NCI-H1105 (cell line): ENCODE measurements at places on chromosomes 12 and 14.

- DNase-seq = no peak
Observed at GRCh38 chr12:121949648-121950397, 31.4 kb downstream of the CFAP251 start.

DNA sequence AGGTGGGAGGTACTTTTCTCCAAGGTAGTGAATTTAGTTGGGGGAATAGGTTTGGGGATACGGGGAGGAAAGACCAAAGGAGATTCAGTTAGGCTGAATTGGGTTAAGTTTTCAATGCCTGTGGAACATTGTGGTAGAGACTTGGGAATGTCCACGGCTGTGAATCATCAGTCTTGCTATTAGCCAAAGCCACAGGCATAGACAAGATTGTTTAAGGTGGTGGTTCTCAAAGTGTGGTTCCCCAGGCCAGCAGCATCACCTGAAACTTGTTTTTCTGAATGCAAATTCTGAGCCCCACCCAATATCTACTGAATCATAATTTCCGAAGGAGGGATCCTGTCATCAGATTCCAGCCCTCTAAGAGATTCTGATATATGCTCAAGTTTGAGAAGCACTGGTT is 316.2 kb downstream of the EGLN3 start:
- DNase-seq = no peak

DNA sequence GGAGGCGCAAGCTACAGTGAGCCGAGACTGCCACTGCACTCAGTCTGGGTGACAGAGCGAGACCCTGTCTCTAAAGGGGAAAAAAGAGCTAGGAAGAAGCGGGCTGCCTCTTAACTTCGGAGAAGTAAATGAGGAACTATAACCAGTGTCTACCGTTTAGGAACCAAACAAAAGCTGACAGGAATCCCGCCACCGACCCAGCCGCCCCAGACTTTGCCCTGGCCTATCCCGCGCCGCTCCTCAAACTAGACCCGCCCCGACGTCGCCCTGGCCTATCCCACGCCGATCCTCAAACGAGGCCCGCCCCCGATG is 568 bp upstream of the SIVA1 start:
- no peak for DNase-seq

- DNase-seq = no peak
Observed at GRCh38 chr12:58502841-58503240, 417.5 kb downstream of the LRIG3 start.

DNA sequence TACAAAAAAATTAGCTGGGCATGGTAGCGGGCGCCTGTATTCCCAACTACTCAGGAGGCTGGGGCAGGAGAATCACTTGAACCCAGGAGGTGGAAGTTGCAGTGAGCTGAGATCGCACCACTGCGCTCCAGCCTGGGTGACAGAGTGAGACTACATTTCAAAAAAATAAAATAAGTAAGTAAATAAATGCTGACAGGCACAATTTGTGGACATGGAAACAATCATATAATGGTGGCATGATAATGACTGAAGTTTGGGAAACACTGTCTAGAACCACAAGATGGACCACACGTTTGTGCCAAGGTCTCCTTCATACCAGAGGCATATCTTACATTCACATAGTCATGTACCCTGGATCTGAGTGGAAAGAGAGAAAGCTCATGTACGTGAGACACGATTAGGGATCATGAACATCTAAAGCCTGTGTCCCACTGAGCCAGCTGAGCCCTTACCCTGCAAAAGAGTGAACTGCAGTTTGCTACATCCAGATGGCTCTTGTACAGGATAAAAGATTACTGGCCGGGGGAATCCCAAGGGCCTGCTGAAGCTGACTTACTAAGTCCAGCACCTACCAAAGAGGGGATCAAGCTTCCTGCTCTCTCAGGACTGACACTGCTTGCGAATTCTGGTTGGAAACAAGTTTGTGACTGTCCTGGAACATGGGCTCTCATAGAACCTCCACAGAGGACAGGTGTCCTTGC is 62.9 kb downstream of the TRAFD1 start:
- DNase-seq = no peak
